ENCODE measurements at places on chromosomes 13 and 19.

DNA sequence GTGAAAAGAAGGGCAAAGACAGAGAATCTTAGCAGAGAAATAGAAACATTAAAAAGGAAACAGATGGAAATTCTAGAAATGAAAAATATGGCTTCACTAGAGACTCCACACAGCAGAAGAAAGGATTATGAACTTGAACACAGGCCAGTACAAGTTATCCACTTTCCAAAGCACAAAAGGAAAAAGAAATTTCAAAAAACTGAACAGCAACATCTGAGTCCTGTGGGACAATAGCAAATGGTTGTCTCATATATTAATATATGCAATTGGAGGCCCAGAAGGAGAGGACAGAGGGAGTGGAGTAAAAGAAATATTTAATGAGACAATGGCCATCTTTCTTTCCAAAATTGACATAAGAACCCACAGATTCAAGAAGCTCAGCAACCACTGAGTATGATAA lies 141.7 kb upstream of the GJB6 start:
- DNase-seq = no peak

DNA sequence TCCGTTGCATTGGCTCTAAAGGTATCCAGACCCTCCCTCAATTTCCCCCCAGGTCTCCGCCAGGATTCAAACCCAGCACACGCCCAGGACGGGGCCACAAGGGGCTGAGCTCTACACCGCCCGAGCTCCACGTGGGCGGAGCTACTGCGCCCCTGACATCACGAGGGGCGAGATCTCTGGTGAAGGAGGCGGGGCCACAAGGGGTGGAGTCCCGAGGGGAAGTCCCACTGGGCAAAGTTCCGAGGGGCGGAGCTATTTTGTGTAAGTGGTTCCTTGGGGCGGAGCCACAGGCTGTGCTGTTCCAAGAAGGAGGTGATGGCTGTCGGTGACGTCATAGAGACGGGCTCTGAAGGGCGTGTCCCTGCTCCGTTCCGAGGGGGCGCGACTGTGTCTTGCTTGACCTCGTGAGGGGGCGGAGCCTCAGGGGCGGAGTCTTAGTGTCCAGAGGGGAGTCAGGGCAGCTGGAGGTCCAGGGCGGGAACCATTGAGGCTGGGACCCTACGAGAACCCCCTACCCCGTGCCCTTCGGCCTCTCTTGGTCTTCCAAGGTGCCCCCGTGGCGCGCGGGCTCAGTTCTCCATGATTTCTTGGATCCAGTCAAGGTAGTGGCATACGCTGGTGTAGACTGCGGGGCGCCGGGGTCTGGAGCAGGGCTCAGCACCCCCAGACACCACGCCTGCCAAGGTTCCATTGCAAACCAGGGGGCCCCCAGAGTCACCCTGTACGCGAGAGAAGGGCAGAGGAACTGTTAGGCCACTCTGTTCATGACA lies 1.3 kb upstream of the KLK8 start:
- DNase-seq = no peak

DNA sequence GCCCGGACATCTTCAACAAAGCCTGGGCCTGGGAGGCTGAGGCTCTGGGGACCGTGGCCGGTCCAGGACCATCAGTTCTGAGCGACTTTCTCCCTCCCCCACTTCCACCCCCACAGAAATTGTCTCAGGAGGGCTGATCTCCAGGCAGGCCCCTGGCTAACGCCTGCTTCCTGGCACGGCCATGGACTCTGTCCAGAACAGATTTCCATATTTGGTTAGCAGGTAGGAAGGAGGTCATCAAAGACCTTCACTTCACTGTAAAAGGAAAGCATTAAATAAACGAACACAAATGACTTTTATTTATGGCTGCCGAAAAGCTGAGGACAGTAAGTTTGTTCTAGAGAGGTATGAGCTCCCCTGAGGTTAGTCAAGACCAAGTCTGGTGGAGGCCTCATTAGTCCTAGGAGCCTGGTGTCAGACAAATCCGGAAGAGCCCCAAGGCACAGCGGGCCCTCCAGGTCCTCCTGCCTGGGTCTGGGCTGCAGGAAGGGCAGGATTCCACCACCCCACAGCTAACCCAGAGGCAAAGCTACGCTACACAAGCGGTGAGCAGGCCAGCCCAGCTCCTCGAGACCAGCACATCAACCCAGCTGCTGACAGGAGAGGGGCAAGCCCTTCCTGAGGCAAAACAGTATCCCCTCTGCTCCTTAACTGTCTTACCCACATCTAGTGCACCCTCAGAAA lies 4.6 kb upstream of the PLPP2 start:
- DNase-seq = no peak

DNA sequence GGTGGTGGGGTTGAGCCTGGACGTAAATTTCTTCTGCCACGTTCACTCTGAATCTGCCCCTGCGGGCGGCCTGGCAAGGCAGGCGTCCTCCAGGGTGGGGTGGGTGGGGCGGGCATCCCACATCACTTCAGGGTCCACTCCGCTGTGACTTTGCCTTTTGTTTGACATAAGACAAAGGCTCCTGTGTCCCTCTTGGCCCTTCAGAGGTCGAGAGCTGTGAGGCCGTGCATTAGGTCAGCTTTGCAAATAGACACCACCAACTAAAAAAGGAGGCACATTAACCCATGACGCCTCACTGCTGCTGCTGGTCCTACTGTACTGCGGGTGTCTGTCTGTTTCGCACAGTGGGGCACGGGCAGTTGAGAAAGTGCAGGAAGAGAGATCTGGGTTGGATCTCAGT lies 10.5 kb upstream of the ZNF536 start:
- no peak for DNase-seq

DNA sequence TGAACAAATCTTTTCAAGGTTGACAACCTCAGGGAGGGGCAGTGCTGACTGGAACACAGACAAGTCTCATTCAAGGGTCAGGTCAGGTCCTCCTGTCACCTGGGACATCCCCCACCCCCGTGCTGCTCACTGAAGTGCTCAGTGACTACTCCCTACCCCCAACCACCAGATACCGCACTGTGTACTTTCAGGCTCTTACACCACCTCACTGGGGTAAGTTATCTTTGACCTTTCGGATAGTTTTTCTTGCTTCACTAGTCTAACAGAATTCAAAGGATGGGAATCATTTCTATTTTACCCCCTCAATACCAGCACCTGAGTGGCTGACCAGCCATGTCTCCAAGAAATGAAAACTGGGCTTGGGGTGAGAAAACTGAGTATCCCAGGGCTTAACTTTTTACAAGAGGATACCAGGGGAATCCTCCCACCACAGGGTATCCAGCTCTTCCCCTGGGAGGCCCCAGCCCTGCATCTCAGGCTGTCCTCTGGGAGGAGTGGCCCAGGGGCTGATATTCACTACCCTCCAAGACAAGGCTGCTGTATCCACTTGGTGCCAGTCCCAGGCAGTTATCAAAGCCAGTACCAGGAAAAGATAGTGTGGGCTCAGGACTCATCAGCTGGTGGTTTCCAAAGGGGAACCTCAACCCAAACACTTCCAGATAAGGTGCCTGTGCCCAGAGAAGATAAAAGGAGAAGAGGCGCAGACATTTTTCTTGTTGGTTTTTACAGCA lies 2.1 kb downstream of the ZNF563 start:
- no peak for DNase-seq

DNA sequence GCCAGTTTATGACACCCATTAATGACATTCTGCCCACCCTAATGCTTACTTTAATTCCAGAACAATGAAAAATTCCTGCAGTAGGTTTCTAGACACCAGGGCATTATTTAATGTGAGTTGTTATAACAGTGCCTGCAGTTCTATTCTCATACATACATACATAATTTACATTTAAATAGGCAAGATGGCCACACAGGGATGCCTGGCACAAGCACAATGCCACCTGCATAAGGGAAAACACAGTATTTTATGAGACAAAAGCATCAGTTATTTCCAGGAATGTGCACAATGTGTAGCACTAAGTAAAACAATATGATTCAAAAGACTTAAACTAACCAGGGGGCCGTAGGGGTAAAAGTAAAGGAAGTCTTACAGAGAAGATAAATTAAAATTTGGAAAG lies 243.9 kb upstream of the SPRY2 start:
- no peak for DNase-seq

- no peak for DNase-seq
These were observed 9.9 kb downstream of the RFX2 start for GRCh38 chr19:6100284-6100915.

GRCh38 chr13:41931337-41931736 lies 29.6 kb downstream of the VWA8 start:
- no peak for DNase-seq

- DNase-seq = no peak
These were observed 27.7 kb upstream of the MBNL2 start for GRCh38 chr13:97194479-97194878.

GRCh38 chr19:575527-576506 lies 3.4 kb downstream of the BSG start:
- peak; percentile 41 for DNase-seq

GRCh38 chr19:17615889-17616685 lies 60.6 kb downstream of the COLGALT1 start:
- DNase-seq = no peak

- peak; percentile 53 for DNase-seq
These were observed 30.5 kb downstream of the RANBP3 start for GRCh38 chr19:5947435-5947834.

GRCh38 chr19:1053176-1054101 lies 13.5 kb upstream of the ARHGAP45 start:
- no peak for DNase-seq

DNA sequence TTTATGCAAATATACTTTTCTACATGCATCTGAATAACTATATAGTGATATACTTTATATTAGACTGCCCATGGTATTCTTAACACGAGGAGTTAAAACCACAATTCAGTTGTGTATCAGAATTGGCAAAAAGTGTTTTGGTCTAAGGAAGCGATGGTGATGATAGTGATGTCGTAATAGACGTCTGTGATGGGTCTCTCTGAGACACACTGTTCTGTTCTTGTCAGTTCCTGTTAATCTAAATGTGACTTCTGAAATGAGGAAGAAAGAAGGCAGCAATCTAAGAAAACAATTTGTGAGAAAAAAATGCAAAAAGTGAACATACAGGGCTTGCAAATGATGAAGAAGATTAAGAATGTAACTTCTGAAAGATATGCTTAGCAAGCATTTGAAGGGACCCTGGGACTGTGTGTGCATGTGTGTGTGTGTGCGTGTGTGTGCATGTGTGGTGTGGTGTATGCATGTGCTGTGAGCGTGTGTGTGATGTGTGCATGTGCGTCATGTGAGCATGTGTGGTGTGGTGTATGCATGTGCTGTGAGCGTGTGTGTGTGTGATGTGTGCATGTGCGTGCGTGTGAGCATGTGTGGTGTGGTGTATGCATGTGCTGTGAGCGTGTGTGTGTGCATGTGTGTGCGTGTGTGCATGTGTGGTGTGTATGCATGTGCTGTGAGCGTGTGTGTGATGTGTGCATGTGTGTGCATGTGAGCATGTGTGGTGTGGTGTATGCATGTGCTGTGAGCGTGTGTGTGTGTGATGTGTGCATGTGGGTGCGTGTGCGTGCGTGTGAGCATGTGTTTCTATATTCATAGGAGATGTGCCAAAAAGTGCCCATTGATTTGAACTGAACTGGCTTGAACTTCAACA lies 131.8 kb downstream of the IRS2 start:
- DNase-seq = no peak

- DNase-seq = peak; percentile 72
These were observed 248.5 kb downstream of the KCTD12 start for GRCh38 chr13:76637641-76638141.

DNA sequence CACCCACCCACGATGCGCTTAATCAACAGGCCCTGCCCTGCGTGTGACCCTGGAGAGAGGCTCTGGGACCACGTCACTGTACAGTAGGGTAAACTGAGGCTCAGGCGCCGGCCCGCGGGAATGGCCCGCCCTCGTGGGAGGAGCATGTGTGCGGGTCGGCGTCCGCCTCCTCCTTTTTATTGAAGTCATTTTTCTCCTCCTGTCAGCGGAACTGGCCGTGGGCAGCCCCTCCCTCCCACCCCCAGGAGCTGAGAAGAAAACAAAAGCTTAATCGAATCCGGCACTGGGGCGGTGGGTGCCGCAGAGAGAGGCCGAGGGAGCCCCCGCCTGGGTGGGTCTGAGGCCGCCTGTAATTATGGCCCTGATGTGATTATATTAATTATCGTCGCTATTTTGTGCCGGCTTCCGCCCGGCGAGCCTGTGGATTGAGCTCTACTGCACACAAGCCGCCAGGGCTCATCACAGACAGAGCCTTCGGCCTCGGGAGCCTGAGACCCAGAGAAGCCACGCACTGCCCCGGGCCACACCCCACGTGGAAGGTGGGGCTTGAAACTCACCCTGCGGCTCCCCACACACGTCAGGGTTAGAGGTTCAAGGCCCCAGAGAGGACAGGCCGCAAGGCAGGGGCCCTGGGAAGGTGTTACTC lies 7.0 kb downstream of the C2CD4C start:
- no peak for DNase-seq

- DNase-seq = no peak
These were observed 1582.0 kb upstream of the PCDH20 start for GRCh38 chr13:62997696-62998095.

DNA sequence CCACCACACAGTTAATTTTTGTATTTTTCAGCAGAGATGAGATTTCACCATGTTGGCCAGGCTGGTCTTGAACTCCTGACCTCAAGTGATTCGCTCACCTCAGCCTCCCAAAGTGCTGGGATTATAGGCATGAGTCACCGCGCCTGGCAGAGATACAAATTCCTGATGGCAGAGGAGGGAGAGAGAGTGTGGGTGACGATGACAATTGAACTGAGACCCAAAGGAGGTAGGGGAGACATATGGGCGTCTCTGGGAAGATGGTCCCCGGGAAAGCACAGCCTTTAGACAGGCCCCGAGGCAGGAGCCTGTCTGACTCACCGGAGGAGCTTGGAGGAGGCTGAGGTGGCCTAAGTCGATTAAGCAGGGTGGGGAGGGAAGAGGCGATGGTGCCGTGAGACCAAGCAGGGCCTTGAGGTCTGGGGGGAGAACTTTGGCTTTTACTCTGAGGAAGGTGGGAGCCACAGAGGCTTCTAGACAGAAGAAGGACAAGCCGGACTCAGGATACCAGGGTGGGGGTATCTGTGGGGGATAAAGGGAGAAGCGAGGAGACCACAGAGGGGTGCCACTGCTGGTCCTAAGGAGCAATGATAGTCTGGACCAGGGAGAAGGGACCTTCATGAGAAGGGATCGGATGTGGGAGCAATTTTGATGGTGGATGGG lies 38.2 kb downstream of the ARRDC2 start:
- no peak for DNase-seq

DNA sequence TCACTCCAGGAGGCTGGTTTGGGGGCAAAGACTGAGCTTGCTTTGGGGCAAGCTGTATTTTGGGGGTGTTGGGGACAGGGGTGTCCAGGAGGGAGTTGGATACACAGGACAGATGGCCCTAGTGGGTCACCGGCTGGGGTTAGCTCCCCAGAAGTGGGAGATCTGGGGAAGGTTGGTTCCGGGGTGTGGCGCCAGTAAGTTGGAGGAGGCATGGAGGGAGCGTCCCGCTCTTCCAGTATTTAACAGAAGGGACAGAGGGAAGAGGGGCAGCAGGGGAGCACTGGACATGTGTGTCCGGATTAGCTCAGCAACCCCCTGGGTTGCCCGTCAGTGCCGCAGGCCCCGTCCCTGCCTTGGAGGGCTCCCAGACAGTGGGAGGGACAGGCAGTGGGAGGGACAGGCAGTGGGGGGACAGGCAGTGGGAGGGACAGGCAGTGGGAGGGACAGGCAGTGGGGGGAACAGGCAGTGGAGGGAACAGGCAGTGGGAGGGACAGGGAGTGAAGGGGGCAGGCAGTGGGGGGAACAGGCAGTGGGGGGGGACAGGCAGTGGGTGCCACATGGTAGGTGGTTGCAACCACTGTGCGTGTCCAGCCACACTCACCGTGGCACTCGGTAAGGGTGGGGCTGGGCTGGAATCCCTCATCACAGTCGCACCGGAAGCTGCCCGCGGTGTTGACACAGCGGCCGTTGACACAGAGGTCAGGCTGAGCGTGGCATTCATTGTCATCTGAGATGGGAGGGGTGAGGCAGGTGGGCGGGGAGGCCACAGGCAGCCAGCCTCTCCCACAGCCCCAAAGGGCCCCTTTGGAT lies 33.2 kb downstream of the CCL25 start:
- no peak for DNase-seq

Measured in cerebellum (tissue), 4 donors.